ENCODE measurements at places on chromosomes 6 and 20. TPM values are rescaled to one million over a fixed set of nuclear protein-coding genes. Genes with fewer than 3 reads are reported as not detected.

DNA sequence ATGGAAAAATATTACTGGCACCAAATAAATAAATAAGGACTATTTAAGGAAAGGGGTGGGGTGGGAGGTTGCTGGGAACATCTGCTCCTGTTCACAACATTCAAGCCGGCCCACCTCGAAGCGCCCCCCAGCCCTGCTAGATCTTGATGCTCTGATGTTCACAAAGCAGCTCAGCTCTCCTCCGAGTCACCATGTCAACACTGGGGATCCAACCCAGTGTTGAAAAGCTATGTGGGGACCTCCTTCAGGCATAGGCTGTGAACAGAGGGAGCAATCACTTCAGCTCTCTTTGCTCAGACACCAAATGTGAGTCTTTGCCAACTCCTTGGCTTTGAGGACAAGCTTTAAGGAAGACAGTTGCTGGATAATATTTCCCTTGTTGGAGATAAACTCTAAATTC is 176.8 kb upstream of the NT5E start:
- H3K4me3 ChIP-seq, result no peak overlapping the region
- H3K36me3 ChIP-seq, result no peaks in the 10 kb centered on the region
- no peaks in the 10 kb centered on the region for H3K27me3 ChIP-seq
- H3K4me1 ChIP-seq, result no peaks in the 10 kb centered on the region

- no peaks in the 10 kb centered on the region for H3K27me3 ChIP-seq
- DNase-seq, result no peak
- no peak overlapping the region for H3K4me3 ChIP-seq
- H3K27ac ChIP-seq, result no peak overlapping the region
- no peaks in the 10 kb centered on the region for H3K36me3 ChIP-seq
Observed at GRCh38 chr6:126170978-126171382, 168.9 kb upstream of the CENPW start.

DNA sequence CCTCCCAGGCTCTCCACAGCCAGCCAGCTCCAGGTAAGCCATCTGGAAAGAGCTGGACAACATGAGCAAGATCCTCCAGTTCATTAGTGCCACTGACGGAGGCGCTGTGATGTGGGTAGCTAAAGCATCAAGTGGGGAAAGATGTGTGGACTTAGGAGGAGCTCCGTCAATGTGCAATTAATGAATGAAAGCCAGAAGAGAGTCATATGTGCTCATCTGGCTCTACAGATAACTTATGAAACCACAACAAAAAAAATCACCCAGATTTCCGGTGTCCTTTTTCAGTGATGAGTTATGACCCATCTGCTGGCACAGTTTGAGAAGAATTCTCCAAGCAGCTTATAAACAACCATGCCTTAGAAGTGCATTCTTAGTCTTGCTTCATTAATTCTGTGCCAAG is 311.7 kb upstream of the PLCB4 start:
- DNase-seq, result no peak
- no peaks in the 10 kb centered on the region for H3K36me3 ChIP-seq
- no peaks in the 10 kb centered on the region for H3K4me1 ChIP-seq
- no peak overlapping the region for H3K27ac ChIP-seq
- no peak overlapping the region for H3K4me3 ChIP-seq

DNA sequence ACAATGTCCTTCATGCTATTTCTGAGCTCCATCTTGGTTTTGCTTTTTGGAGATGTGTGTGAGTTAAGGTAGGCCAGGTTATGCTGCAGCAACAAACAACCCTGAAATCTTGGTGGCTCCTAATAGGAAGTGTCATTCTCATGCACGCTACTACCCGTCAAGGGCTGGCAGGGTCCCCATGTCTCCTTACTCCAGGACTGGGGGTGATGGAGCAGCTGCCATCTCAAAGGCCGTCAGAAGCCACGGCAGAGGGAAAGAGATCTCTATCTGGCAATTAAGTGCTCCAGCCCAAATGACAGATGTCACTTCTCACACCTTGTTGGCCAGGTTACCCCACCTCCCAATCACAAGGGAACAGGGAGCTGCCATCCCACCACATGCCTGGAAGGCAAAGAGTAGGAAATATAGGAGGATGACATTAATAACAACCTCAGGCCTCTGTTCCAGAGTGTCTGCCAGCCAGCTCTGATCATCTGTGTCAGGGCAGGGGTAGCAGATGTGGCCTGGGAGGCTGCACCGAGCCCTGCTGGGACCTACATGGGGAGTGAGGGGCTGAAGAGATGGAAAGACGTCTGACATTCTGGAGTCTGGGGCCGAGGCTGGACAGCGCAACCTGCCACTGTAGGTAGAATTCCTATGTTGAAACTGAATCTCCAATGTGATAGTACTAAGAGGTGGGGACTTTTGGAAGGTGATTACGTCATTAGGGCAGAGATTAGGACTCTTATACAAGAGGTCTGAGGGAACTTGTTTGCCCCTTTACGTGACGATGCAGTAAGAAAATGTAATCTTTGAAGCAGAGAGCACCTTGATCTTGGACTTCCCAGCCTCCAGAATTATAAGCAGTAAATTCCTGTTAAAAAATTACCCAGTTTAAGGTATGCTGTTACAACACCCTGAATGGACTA is 4.8 kb upstream of the SDCBP2 start:
- no peak for DNase-seq
- peaks cover 7% of the 10 kb centered on the region for H3K4me1 ChIP-seq
- no peaks in the 10 kb centered on the region for H3K36me3 ChIP-seq

- no peaks in the 10 kb centered on the region for H3K36me3 ChIP-seq
- no peak overlapping the region for H3K27ac ChIP-seq
- H3K27me3 ChIP-seq, result no peaks in the 10 kb centered on the region
Observed at GRCh38 chr6:80330961-80331360, 224.5 kb downstream of the BCKDHB start.

GRCh38 chr20:38363004-38363747 is 16.9 kb downstream of the LBP start:
- no peaks in the 10 kb centered on the region for H3K36me3 ChIP-seq
- no peak for DNase-seq
- H3K4me3 ChIP-seq, result no peak overlapping the region
- H3K4me1 ChIP-seq, result no peaks in the 10 kb centered on the region
- no peaks in the 10 kb centered on the region for H3K27me3 ChIP-seq

GRCh38 chr20:14716351-14716801 is 379.0 kb upstream of the FLRT3 start:
- no peaks in the 10 kb centered on the region for H3K27me3 ChIP-seq
- H3K36me3 ChIP-seq, result no peaks in the 10 kb centered on the region

GRCh38 chr20:48850977-48851299 is 23.1 kb upstream of the PREX1 start:
- H3K27me3 ChIP-seq, result no peaks in the 10 kb centered on the region
- no peak for DNase-seq
- no peaks in the 10 kb centered on the region for H3K36me3 ChIP-seq
- no peak overlapping the region for H3K4me3 ChIP-seq

Gene TNXB
- 7.0 TPM for total RNA-seq

Gene CALHM4
- not detected for total RNA-seq

Gene COL11A2
- total RNA-seq, result 0.19 TPM

Gene ATP6V1G2
- 0.16 TPM for total RNA-seq

Gene TTK
- total RNA-seq, result 0.52 TPM

Gene CBLN4
- total RNA-seq, result 0.20 TPM
